ENCODE measurements at places on chromosomes 5 and 9. TPM values are rescaled to one million over a fixed set of nuclear protein-coding genes. Genes with fewer than 3 reads are reported as not detected.

Gene STC2
- total RNA-seq: 727 TPM

Gene PCDHAC1
- total RNA-seq: under 0.01 TPM

Gene CCDC192
- not detected for total RNA-seq

Gene IFNK
- not detected for total RNA-seq

Gene HIGD2A
- 29.9 TPM for total RNA-seq

Gene PCDHGC5
- 3.5 TPM for total RNA-seq

Gene ITK
- under 0.01 TPM for total RNA-seq

Gene C9orf50
- total RNA-seq: under 0.01 TPM

Gene PCDHGA5
- 1.6 TPM for total RNA-seq

Gene SLC6A7
- total RNA-seq: not detected

Gene CAVIN4
- 1.6 TPM for total RNA-seq

Measured in bronchial smooth muscle cell (primary cell).